NK-92 treated with Interleukin-12 subunit alpha and Interleukin-12 subunit beta, amount 100 ng/mL, for 24 hours (cell line): ENCODE measurements at places on chromosomes 13 and 19.

DNA sequence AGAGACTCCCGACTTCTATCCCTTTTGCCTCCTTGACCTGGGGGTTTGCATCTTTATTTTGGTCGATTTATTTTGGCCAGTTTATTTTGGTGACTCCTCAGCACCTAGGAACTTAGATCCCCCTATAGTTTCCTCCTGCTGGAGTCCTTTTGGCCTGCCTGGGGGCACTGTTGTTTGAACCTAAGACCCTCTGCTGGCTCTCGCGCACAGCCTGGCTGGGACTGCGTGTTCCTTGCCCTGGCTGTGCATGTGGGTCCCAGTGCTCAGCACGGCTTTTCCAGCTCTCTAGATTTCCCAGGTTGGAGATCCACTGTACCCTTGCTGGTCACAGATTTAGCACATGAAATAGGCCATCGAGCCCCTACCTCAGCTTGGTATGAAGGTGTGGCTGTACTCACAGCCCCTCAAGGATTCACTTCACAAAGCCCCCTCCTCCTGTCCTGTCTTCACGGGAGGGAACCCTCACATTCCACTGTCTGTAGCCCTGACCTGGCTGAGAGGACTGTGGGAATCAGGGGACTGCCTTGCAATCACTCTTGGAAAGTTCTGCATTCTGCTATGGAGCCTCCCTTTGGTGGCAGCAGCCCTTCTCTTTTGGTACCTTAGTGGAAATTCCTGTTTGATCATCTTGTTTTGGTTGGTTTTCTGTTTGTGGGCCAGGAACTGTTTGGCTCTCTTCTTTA lies 8.3 kb downstream of the UBAC2 start:
- DNase-seq = no peak

DNA sequence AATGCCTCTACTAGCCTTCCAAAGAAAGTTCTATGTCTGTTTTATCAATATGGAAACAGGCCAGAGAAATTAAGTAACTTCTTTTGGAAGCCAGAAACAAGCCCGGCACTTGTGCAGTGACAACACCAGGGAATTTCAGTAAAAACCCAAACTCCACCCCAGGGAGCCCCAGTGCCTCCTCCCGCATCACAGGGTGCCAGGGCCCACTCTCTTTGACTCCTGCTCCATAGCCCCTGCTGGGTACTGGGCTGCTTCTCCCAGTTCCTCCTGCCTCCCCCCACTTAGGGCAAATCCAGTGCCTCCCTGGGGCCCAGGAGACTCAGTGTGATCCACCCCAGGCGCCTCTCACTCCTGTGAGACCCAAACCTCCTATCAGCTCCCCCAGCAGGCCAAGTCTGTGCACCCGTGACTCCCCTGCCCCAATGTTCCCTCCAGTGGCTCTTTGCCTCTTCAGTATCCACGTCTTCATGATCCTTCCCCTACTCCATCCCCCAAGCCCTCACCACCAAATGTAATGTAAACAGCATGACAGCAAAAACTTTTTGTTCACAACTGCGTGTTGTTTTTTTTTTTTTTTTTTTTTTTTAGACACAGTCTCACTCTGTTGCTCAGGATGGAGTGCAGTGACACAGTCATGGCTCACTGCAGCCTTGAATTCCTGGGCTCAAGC lies 2.3 kb upstream of the FFAR3 start:
- no peak for DNase-seq

- DNase-seq = no peak
Observed at GRCh38 chr13:50387051-50387581, 371.9 kb downstream of the KCNRG start.

- peak; percentile 90 for DNase-seq
Observed at GRCh38 chr19:29665215-29665825, at the start of gene PLEKHF1. Gene PLEKHF1 (plus strand): TSS chr19:29665461. CDS start chr19:29673840, 8,379 bp downstream.

GRCh38 chr13:56515441-56515840 lies 625.3 kb upstream of the PRR20A start:
- no peak for DNase-seq

DNA sequence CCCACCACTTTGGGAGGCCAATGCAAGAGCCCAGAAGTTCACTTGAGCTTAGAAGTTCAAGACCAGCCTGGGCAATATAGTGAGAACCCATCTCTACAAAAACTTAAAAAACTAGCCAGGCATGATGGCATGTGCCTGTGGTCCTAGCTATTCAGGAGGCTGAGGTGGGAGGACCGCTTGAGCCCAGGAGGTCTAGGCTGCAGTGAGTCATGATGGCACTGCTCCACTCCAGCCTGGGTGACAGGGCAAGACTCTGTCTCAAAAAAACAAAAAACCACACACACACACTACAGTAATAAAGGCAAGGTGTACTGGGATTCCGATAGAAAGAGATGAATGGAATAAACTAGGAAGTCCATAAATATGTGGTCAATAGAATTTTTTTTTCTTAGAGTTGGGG lies 35.6 kb downstream of the CYP2F1 start:
- no peak for DNase-seq

DNA sequence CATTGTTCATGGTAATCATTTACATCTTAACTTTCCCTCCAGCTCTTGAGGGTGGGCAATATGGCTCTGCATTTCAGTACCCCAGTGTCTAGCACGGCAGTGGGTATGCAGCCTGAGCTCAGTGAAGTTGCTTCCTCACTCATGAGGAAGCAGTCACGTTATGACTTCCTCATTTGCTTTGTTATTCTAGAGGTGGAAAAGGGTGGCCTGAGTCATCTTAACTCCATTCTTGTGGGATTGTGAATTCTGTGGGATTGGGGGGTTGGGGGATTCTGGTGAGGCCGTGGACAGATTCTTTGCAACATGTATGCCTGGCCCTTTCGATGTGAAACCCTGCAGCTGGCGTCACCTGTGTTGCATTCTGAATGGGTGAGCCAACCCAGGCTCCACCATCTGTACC lies 406.7 kb upstream of the ZNF507 start:
- DNase-seq = no peak

GRCh38 chr13:43687038-43687437 lies 99.7 kb downstream of the ENOX1 start:
- no peak for DNase-seq

- DNase-seq = no peak
Observed at GRCh38 chr19:46609511-46610412, 8.6 kb downstream of the CALM3 start.

- no peak for DNase-seq
Observed at GRCh38 chr13:30526612-30527495, 61.1 kb upstream of the HMGB1 start.

DNA sequence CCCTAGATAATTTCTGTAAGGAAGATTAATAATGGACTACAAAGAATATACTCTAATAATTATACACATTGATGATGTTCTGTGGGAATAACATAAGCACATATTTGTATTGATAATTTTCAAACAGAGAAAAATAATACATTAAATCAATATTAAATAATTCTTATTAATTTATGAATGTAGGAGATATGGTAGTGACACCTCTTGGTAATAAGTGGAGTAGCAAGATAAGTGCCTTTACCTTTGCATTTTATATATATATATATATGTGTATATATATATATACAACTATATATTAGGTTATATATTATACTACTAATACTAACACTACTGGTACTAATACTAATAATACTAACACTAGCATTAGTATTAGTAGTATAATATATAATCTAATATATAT lies 905.8 kb downstream of the SLITRK1 start:
- DNase-seq = no peak

- no peak for DNase-seq
Observed at GRCh38 chr13:97441368-97441767, 7.4 kb downstream of the RAP2A start.

DNA sequence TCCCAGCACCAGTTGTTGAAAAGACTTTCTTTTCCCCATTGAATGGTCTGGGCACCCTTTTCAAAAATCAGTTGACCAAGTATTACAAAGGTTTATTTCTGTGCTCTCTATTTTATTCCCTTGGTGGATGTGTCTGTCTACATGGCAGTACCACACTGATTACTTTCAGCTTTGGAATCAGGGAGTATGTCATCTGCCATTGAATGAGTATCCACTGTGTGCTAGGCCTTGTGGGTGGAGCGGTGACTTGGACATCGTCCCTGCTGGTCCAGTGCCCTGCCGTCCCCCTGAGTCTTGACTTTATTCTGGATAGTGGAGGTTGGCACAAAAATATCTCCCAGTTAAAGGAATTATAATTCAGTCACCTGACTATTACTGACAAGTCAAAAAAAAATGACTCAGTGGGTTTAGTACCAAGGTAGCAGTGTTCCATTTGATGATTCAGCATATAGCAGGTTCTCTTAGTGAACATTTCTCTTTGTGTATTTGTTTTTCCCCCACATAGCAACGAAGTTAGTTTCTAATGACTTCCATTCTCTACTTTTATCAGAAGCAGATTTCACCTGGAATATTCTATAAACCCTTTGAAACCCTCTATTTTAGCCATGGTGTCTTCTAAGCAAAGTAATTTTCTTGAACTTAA lies 3.9 kb downstream of the UPF3A start:
- DNase-seq = no peak

GRCh38 chr13:24861617-24862362 lies 97.8 kb downstream of the RNF17 start:
- DNase-seq = no peak
